ENCODE measurements at places on chromosomes 11 and 22.

DNA sequence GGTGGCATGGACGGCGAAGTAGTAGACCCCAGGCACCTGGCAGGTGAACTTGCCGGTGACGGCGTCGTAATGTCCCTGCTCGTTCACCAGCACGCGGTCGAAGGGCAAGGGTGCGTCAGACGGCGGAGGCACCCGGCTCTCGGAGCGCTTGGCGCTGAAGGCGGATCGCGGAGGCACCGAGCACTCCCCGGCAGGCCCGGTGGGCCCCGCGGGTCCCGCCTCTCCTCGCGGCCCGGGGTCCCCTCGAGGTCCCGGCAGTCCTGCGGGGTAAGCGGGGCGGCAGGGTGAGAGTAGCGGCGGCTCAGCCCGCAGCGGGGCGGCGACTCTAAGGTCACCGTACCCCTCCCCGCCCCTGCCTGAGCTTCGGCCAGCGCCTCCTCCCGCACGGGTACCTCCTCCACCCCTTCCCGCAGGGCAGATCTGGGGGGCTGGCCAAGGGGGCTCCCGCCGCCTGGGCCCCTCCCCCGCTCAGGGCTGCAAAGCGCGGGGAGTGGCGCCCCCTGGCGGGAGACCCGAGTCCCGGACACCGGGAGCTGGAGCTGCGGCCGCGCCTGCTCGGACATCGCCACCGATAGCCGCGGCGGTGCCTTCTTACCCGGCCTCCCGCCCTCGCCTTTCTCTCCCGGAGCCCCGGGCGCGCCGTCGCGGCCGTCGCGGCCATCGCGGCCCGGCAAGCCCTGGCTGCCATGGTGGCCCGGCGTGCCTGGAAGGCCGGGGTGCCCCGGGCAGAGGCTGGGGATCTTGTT is 921 bp downstream of the C1QTNF5 start:
- no peak for DNase-seq

DNA sequence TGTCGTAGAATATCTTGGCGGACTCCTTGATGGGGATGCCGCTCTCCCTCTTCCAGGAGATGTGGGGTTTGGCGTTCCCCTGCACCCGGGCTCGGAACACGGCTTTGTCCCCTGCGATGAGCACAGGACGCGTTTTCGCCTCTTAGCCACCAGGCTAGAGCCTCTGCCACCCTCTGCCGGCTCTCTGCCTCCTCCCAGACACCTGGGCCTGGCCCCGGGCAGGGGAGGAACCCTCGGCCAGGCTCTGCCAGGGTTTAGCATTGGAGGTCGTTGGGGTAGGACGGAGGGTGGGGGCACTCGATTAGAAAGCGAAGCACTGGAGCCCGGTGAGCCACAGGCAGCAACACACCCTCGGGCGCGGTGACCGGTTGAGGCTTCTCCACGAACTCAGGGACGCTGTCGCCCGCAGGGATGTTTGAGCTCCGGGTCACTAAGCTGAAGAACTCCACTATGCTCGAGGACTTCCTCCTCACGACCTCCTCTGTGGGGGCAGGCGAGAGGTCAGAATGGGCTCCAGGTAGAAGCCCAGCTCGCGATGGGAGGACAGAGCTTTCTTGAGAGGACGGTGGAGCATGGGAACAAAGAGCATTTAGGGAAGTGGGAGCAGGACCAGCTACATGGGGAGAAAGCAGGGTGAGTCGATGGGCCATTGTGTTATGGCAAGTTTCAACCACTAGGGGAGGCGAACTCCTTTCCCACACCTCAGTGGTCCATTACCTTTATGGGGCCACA is 4.3 kb downstream of the IGSF22 start:
- DNase-seq = peak; percentile 36

DNA sequence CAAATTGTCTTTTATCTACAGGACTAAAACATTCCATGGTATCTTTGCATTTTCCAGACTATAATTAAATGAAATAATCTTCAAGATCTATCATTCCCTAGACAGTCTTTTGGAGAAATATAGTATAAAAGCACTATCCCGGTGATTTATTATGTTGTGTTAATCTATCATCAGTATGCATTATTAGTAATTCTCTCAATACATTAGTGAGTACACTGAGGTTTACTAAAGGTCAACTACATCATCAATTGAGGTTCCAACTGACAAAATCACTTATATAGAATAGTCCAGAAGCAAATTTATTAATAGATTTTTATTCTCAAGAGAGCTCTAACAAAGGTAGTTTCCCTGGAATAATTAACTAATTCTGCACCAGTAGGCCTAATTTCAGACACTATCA is 169.6 kb downstream of the KCNA4 start:
- DNase-seq = no peak

DNA sequence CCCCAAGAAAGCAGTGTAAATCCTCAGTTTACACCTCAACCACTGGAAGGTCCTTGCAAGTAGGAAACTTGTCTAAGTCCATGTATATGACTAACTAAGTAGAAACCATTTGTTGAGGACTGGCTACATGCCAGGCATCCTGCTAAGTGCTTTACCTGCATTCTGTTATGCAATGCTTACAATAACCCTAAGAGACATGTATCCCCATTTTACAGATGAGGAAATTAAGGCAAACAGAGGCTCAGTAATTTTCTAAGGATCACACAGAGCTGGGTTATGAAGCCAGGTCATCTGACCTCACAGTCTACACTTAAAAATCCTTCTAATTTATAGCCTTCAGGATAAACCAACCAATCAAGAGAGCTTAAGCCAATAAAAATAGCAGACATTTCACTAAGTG is 1.5 kb downstream of the TIMM10 start:
- no peak for DNase-seq

GRCh38 chr22:20615533-20616450 is 108.4 kb downstream of the MED15 start:
- no peak for DNase-seq

DNA sequence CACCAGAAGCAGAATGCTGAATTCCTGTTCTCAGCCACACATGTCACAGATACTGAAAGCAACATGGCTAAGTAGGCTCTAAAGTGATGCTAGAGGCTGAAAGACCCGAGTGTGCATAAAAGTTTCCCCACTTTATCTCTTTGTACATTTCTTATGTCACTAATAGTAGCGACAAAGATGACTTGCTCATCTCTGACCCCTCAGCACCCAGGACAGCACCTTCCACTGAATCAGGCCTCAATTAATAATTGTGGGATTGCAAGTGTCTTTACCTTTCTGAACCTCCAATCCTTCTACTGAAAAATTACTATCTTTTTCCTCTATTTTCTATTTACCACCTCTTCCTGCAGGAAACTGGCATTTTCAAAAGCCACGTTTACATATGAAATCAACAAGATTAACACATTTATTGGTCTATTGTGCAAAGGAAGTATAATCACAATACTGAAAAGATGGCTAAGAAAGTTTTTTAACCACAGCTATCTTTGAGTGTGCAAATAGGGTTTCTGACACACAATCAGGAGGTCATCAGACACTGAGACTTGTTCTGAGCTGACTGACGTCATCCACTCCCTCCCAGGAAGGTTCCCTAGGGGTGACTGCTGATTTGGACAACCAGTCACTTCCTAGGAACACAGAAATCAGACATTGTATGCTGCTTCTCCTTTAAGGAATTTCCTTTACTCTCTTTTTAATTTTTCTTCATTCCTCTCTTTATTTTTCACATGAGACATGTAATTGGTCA is 213.9 kb upstream of the ISX start:
- DNase-seq = no peak

- DNase-seq = no peak
Measured at GRCh38 chr22:48736593-48737460, 1090.8 kb downstream of the BRD1 start.

- no peak for DNase-seq
Measured at GRCh38 chr11:110339456-110340250, 43.2 kb upstream of the RDX start.

GRCh38 chr11:20840341-20840740 is 171.0 kb downstream of the NELL1 start:
- no peak for DNase-seq

- no peak for DNase-seq
Measured at GRCh38 chr11:76609736-76610370, 60.7 kb downstream of the LRRC32 start.

DNA sequence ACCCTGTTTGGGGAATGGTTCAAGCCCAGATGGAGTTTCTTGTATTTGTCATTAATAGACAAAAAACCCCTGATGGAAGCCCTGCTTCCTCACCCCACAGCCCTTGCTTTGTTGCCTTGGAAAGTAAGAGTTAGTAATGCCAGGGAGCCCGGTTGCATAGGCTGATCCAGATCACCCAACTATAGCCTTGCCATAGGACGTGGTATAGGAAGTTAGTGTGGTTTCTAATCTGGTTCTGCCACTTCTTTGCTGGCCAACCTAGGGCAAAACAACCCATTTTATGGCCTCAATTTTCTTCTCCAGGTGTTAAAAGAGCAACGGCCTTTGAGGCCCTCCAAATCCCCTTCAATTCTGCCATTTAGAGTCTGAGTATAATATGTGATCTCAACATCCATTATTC is 97.9 kb downstream of the STIM1 start:
- no peak for DNase-seq

- no peak for DNase-seq
Measured at GRCh38 chr11:116415095-116415494, 357.7 kb downstream of the BUD13 start.

GRCh38 chr11:70790671-70791300 is 392.5 kb downstream of the CTTN start:
- DNase-seq = no peak

DNA sequence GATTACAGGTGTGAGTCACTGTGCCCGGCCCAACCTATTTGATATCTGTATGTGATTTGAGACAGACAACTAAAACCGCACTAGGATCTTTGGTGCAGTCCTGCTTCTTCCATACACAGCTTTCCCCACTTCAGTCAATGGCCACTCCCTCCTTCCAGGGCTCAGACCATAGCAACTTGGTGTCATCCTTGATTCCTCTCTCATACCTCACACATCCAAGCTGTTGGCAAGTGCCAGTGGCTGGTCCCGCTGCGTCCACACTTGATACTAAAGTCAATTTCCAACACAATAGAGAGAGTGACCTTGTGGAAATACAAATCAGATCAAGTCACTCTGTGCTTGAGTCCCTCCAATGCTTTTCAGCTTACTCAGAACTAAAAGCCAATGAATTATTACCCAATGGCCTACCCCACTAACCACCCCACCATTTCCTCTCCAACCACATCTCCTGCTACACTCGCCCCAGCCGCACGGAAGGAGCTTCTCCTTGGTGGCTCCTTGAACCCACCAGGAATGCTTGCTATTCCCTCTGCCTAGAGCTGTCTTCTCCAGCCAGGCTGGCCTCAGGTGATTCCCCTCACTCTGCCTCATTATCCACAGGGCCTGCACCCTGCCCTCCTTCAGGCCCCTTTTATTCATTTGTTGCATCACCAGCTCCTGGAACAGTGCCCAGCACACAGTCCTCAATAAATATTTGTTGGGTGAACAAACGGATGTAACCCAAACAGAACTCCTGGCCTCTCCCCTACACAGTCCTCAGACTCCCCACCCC is 12.9 kb downstream of the ABTB2 start:
- no peak for DNase-seq
